ENCODE measurements at places on chromosomes 1 and 21.

DNA sequence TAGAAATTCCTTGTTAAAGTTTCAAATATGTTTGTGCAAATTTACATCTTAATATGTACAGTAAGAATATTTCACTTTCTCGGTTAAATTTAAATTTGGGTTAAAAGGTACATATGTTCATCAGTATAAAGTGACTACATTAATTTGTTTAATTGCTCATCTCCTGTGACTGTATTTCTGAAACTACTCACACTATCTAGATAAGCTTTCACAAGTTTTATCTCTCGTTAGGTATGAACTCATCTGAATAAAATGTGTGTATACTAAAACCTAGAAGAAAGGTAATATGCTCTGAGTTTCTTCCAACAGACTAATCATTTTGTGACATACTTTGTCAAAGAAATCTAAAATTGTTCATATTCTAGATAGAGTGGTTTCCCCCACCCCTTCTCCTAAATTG is 150.7 kb downstream of the PATJ start:
- no peak for DNase-seq

- DNase-seq: no peak
Observed at GRCh38 chr1:12370333-12370975, 140.6 kb downstream of the VPS13D start.

- no peak for DNase-seq
Observed at GRCh38 chr1:192787914-192788585, 20.8 kb upstream of the RGS2 start.

- DNase-seq: no peak
Observed at GRCh38 chr1:154400381-154400801, 4.8 kb upstream of the IL6R start.

Data from HCT116 (cell line).